ENCODE measurements at places on chromosomes 7 and 10.

- DNase-seq: no peak
Observed at GRCh38 chr10:124149189-124150042, 56.0 kb upstream of the CHST15 start.

DNA sequence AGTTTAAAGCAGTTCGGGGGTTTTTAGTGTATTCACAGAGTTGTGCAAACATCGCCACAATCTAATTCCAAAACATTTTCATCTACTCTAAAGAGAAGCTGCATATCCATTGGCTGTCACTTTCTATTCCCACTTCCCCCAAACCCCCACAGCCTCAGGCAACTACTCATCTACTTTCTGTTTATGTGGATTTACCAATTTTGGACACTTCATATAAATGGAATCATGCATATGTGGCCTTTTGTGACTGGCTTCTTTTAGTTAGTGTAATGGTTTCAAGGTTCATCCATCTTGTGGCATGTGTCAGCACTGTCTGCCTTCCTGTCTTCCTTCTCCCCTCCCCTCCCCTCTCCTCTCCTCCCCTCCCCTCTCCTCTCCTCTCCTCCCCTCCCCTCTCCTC lies 78.5 kb upstream of the FZD1 start:
- no peak for DNase-seq

- no peak for DNase-seq
Observed at GRCh38 chr7:27133409-27134231, 3.1 kb upstream of the HOXA4 start.

GRCh38 chr10:118963341-118963740 lies 66.2 kb upstream of the NANOS1 start:
- no peak for DNase-seq

GRCh38 chr7:33815336-33815735 lies 90.0 kb upstream of the BMPER start:
- no peak for DNase-seq

DNA sequence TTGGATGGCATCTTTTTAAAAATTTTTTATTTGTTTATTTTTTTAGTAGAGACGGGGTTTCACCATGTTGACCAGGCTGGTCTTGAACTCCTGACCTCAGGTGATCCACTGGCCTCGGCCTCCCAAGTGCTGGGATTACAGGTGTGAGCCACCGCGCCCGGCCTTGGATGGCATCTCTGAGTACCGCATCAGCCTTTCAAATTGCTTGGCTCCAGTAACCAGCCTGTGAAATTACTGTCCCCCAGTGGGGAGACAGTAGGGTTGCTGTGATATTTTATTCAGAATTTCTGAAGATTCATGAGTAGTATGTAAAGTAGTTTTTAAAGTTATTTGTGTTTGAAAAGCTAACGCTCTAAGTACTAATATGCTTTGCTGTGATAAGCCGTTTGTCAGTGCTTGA lies 1.2 kb downstream of the NUB1 start:
- no peak for DNase-seq

DNA sequence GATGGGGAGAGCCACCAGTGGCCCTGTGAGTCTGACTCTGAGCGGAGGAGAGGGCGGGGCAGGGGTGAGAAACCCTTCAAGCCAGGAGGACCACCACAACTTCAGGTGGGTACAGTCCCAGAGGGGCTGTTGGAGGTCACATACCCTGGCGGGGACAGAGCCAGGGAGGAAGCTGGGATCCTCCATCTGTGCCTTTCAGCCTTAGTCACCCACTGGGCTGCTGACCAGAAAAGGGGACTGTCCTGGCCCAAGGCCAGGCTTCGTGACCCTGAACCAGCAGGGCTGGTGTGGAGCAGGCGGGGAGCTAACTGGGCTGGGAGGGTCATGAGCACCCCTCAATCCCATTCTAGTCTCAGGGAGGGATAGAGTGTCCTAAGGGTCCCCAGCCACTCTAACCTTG lies 1.5 kb upstream of the CALHM3 start:
- DNase-seq: no peak

DNA sequence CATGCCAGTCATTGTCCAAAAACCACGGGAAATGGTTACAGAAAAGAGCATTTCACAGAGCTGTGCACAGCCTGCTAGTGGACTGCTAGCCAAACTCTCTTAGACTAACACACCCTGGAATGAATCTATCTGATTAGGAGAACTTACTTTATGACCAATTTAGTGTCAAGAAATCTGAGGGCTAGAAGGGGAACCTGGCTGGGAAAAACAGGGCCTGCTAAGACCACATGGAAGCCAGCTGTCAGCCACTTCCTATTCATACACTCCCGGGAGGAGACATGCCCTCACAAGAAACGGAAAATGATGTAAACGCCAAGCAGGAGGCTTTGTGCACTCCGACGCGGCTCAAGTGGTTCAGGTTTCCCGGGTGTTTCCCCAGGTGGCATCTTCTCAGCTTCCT lies 54.8 kb downstream of the MPP7 start:
- DNase-seq: peak; percentile 86

GRCh38 chr10:99412099-99412498 lies 18.3 kb downstream of the GOT1 start:
- no peak for DNase-seq

DNA sequence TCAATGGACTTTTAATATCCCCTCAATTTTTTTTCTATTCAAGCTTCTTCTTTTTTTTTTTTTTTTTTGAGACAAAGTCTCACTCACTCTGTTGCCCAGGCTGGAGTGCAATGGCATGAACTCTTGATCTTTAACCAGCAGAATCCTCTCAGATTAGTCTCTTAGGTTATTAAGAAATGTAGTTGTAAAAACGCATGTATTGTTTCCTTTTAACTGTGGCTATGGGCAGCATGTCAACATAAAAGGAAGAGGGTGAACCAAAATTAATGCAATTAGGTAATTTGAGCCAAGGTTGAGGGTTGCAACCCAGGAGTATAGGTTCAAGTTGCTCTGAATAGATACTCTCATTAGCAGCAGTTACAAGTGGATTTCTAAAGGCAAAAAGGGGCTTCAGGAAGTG lies 4.3 kb upstream of the GSTO1 start:
- DNase-seq: no peak

All from KBM-7 (cell line).